Karpas-422 (cell line): ENCODE measurements at places on chromosomes 13 and 19.
A peak's percentile ranks its signal among the peaks of the same experiment; 100 is the strongest.

GRCh38 chr13:24630851-24631620, 49.2 kb upstream of the ATP12A start:
- DNase-seq: no peak

DNA sequence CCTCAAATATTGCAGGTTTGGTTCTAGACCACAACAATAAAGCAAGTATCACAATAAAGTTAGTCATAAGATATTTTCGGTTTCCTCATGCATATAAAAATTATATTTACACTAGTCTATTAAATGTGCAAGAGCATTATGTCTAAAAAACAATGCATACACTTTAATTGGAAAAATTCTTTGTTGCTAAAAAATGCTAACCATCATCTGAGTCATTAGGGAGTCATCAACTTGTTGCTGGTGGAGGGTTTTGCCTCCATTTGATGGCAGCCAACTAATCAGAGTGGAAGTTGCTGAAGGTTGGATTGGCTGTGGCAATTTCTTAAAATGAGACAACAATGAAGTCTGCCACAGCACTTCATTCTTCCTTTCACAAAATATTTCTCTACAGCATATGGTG, 422.3 kb upstream of the GPC6 start:
- no peak for DNase-seq

GRCh38 chr19:41372501-41372900, 3.8 kb upstream of the TMEM91 start:
- DNase-seq: no peak

GRCh38 chr13:24271231-24271600, 38.2 kb upstream of the C1QTNF9 start:
- DNase-seq: no peak

DNA sequence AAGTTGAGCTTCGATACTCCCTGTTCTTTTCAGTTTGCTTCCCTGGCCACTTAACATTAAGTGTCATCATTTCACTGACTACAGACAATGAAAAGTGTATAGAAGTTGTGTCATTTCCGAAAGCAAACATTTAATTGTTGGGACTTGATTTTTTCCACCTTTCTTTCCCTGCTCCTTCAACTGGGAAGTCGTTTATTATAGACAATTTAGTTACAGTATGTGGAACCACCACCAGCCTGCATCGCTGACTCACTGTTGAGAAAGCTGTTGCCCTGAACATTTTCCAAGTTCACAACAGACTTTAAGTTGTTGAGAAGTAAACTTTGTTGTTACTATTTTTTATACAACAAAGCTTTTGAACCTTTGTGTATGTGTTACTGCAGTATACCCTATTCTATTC, 788.4 kb upstream of the PRR20A start:
- no peak for DNase-seq

DNA sequence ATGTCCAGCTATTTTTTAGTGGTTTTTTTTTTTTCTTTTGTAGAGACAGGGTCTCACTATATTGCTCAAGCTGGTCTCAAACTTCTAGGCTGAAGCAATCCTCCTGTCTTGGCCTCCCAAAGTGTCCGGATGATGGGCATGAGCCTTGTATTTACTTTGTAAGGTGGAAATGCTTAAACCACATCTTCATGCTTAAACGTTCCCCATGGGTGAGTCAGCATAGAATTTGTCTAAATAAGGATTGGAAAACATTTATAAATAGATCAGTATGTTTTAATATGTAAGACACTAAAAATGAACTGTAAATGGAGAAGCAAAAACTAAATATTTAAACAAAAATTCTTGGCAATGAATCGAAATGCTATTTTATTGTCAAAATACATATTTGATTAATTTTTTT, 698.0 kb downstream of the PCDH9 start:
- no peak for DNase-seq

DNA sequence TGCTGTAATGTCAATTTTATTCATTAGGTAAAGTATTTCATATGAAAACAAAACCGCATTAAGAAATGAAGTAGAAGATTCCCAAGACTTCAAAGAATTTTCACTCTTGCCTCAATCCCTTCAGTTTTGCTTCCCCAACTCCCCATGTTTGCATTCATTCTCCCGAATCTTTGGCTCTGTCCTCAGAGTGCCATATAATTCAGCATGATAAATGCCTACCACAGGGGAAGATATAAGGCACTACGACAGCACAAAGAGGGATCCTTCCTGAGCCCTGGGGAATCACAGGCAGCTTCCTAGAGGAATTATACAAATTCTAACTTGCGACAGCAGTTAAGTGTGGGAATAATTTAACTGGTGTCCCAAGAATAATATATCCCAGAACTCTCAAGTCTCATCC, 68.5 kb downstream of the TSC22D1 start:
- DNase-seq: no peak

GRCh38 chr19:46574533-46574932, 26.6 kb upstream of the CALM3 start:
- DNase-seq: no peak

GRCh38 chr19:7069904-7070226, 362 bp downstream of the ZNF557 start:
- no peak for DNase-seq

- no peak for DNase-seq
These were observed 113.5 kb downstream of the MYO16 start for GRCh38 chr13:108742701-108743451.

- no peak for DNase-seq
These were observed 22.0 kb downstream of the SBNO2 start for GRCh38 chr19:1151917-1152587.

DNA sequence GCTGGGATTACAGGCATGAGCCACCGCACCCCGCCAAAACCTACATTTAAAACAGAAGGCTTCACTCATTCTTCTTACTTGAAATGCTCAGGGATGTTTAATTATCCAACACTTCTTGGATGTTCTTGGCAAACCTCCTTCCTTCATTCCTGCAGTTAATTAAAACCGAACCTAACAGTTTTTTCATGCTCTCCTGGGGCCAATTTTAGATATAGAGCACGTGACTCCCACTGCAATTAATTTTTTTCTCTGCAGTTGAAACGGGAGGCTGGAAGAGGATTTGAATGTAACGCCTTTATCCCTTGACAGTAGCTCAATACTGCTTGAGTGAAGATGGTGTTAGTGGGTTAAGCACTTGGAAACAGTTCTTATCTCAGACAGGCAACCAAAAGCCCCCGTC, 4.6 kb upstream of the ACTL9 start:
- DNase-seq: no peak

DNA sequence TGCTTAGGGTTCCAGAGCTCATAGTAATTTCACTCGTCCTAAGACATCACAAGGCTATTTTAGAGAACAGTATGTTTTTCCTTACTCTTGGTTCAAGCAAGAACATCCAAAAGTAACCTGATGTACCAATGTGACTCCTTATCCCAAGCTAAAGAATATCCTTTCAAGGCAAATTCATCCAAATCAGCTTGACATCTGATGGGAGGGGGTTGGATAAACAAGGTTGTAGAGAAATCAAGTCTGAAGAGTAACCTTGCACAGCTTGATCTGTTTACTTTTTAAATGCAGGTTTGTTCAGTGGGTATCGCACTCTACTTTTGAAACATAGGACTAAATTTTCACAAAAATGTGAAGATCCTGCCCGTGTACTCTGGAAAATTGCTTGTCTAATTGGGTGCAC, 201.2 kb downstream of the GGACT start:
- DNase-seq: no peak

GRCh38 chr13:40668335-40668734, 1.9 kb upstream of the FOXO1 start:
- peak; percentile 89 for DNase-seq

- no peak for DNase-seq
These were observed 51.1 kb downstream of the RFC3 start for GRCh38 chr13:33869005-33869404.

DNA sequence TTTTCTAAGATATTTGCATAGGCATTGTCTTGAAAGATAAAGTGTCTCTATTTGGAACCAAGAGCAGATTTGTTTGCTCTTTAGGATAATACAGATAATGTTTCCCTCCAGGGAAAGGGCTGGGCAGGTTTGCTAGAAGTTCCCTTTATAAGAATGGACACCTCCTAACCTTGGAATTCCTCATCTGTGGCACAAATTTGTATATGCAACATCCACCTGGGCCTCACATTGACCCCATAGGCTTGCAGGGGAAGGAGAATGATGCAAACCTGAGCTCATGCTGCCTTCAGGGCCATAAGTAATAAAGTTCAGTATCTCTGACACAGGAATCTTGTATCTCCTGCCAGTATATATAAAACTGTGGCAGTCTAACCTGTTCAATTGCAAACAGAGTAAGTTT, 508.4 kb upstream of the MIR17HG start:
- DNase-seq: no peak

DNA sequence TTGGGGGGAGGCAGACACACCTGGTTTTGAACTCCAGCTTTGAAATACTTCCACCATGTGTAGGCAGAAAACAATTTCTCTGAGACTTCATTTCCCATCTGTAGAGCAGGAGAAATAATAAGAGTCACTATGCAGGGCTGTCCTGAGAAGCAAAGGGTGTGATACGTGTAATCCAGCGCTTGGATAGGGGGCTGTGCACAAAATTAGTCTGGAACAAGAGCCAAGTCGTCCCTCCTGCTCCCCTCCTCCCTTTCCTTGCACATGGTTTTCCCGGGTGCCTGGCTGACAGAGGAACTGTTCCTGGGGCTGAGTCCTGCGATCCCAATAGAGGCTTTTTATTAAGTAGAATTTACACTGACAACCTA, 29.6 kb upstream of the UBE2L5 start:
- DNase-seq: no peak

- no peak for DNase-seq
These were observed 17.6 kb upstream of the POSTN start for GRCh38 chr13:37616131-37616530.

DNA sequence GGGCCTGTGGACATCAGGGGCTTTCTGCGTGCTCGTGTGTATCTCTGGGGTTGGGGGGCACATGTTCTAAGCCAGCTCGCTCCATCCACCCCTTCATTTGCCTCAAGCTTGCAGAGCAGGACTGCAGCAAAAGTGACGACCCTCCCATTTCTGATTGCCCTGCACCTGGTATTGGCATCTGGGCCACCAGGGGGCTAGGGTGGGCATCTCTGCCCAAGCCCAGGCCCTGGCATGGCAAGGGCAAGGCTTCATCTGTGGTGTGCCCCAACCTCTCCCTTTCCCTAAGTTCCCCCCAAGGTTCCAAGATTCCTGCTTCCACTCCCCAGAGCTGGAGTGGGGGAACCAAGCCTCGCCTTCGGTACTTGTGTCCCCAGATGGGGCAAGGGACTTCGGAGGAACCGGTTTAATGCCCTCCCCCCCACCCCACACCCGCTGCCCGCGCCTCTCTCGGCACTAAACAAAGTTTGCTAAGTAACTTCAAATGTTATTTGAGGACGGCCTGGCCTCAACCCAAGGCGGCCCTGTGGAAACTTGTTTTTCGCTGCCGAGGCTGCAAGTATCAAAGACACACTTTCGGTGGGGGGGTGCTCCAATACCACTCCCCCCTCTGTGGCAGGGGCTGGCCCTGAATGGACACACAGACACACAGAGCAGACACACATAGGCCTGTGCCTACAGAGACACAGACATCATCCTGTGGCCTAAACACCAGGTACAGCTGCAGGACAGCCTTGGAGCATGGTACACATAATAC, 12.2 kb downstream of the NFIX start:
- DNase-seq: no peak

GRCh38 chr19:4391701-4392483, 8.5 kb downstream of the SH3GL1 start:
- no peak for DNase-seq

- DNase-seq: no peak
These were observed 10.0 kb upstream of the OR10H2 start for GRCh38 chr19:15717809-15718208.

- no peak for DNase-seq
These were observed 16.2 kb downstream of the MARK4 start for GRCh38 chr19:45267296-45267695.

GRCh38 chr19:5128936-5129389, 160.1 kb downstream of the KDM4B start:
- DNase-seq: peak; percentile 84

- peak; percentile 43 for DNase-seq
These were observed 34.4 kb upstream of the UBL3 start for GRCh38 chr13:29884671-29885430.

DNA sequence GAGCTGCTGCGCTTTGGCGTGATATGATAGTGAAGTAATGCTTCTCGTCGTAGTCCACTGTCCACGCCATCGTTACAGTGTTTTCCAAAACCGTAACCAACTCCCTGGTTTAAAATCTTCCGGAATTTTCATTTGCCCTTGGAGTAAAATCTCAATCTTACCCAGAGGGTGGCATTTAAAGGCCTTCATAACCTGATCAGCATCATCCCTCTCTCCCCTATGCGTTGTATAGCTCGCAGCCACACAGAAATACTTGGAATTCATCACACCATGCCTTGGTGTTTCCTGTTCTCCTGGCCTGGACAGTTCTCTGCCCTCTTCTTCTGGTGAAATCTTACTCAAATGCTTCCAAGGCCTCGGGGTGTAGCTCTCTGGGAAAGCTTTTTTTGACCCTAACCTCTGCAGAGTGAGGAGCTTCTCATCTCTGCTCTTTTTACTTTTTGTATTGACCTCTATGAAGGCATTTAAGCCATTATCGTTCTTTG, 839 bp downstream of the MPHOSPH8 start:
- DNase-seq: no peak

DNA sequence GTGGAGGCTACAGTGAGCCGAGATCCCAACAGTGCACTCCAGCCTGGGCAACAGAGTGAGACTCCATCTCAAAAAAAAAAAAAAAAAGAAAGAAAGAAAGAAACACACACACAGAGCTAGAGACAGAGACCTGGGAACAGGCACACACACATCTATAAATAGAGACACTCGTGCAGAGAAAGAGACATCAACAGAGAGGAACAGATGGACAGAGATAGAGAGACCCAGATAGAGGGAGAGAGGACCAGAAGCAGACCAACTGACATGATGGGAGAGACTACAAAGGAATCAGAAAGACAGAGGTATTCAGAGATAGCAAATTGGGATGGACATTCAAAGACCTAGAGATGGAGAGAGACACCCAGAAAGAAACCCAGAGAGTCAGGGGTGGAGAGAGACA, 2.1 kb upstream of the CA11 start:
- no peak for DNase-seq

GRCh38 chr19:5308451-5309437, 31.9 kb downstream of the PTPRS start:
- no peak for DNase-seq

GRCh38 chr13:23876265-23876664, 12.9 kb downstream of the MIPEP start:
- DNase-seq: peak; percentile 59

DNA sequence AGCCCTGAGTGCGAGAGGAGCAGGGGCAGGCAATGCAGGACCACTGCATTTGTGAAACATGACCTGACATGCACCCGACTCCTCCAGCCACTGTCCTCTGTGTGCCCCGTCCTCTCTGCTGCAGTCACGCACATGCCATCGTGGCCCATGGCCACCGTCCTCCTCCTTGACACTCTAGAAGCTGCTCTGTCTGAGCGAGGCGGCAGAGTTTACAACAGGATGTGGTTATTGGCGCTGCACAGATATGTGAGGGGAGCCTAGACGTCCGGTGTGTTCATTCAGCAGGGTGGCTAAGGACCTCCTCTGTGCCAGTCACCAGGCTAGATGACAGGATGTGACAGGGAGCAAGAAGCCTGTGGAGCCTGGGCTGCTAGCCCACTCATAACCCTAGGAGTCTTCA, 277.8 kb downstream of the FOXO1 start:
- peak; percentile 88 for DNase-seq
